ENCODE measurements at places on chromosomes 2 and 18.

DNA sequence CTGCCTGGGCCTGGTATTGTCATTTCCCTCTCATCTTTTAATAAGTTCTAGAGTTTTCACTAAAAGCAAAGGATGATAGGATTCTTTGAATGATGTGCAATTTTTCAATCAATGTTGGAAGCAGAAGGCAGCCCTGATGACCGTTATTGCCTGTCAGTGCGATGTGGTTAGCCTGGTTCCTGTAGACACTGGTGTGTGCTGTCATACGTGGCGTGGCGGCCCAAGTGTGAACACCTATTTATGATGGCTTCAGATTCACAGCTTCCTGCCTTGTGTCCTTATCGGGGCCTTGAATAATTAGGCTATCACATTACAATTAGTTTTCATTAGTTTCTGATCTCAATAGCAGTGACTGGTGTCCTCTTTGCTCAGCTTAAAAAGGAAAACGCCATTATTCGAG, 218.5 kb downstream of the TPGS2 start:
- DNase-seq: no peak

DNA sequence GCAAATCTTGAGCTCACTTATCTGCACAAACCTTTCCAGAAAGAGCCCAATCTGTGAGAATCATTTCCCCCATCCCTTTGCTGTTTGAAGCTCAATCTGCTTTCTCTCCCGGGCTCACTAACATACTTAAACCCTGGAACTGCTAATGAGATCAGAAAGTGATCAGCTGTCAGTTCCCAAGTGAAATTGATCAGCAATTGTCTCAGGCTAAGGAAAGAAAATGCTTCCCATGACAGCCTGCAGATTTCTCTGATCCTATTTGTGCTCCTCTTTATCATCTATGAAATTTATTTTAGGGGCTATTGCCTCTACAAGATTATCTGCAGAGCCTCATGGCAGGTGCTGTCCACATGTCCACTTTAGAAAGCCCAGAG, 239.0 kb upstream of the CXCR4 start:
- DNase-seq: no peak

DNA sequence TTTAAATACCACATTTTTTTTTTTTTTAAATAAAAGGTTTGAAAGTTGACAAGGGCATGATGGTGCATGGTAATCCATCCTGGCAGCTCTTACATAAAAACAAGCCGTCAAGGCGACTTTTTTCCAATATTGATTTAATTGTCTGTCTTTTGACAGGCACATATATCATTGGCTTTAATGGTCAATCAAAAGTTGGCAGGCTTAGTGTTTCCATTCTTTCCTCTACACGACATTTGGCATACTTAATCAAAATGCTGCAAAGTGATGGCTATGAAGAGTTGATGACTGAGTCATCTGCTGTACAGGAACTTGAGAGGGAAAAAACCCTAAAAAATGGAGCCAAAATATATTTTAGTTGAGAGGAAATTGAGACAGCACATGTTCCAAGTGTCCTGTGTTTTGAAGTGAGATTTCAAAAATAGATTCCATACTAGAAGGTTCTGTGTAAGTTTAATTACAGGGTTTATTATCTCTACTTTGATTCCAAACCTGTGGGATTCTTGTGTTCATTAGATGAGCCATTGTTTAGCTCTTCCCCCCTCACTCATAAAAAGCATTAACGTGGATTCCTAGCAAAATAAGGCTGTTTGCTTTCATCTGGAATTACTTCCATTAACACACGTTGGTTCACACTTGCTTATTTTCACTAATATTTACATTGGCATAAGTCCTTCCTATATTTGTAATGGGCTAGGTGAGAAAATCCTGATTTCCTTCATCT, 3.2 kb downstream of the TSHZ1 start:
- no peak for DNase-seq

DNA sequence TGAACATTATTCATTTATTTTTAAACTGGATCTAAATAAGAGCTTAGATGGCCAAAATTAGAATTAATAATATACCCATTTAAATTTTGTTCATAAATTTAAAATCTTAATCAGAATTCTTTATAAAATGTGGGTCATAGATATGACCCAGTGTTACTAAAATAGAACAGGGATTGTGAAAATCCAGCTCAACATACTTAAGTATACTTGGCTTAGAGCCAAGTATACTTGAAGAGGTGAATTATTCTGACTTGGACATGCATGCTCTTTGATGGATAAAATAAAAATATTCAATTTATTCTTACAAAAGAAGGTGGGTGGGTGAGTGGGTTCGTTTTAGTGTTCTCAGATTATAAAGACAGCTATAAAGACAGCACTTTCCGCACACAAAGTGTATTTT, 70.7 kb downstream of the SPOPL start:
- no peak for DNase-seq

DNA sequence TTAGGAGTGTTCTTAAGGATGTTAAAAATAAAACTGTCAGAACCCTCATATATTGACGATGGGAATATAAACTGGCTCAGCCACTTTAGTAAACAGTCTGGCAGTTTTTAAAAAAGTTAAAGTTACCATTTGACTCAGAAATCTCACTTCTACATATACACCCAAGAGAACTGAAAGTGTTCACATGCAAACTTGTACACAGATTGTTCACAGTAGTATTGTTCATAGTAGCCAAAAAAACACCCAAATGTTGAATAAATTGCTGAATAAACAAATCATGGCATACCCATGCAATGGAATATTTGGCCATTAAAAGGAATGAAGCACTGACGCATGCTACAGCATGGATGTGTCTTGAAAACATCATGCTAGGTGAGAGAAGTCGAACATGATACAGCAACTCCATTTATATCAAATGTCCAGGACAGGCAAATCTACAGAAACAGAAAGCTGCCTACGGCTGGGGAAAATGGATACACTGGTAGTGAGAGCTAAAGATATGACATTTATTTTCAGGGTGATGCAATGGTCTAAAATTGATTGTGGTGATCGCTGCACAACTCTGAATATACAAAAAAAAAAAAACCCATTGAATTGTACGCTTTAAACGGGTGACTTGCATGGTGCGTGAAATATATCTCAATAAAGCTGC, 10.1 kb downstream of the RPL31 start:
- DNase-seq: no peak

DNA sequence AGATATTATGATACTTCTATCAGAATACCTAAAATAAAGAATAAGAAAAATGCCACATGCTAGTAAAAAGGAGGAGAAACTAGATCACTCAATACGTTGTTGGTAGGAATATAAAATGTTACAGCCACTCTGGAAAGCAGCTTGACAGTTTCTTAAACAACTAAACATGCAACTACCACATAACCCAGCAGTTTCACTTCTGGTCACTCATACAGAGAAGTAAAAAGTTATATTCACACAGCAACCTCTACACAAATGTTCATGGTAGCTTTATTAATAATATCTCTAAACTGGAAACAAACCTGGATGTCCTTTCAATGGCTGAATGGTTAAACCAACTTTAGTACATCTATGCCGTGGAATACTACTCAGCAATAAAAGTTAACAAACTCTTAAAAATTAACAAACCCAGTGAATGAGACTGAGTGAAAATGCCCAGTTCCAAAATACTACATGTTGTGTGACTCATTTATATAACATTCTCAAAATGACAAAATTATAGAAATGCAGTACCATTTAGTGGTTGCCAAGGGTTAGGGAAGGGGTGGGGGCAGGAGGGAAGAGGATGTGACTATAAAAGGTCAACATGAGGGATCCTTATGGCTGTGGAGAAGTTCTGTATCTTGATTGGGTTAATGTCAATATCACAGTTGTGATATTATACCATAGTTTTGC, 124.1 kb downstream of the MMADHC start:
- no peak for DNase-seq

DNA sequence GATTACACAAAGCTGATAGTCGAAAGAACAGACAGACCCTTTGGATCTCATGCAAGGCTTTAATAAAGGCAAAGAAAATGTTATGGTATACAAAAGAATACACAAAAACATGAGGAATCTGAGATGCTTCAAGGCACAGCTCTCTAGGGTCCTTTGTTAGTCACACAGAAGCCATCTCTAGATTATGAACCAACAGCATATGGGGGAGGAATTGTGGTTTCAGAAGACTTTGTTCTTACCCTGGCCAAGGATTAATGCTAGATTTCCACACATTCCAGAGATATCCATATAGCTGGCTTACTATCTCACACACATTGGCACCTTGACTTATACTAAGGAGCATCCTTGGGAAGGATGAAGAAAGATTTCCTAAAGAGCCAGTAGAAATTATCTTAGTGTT, 206.1 kb downstream of the GULP1 start:
- DNase-seq: no peak

DNA sequence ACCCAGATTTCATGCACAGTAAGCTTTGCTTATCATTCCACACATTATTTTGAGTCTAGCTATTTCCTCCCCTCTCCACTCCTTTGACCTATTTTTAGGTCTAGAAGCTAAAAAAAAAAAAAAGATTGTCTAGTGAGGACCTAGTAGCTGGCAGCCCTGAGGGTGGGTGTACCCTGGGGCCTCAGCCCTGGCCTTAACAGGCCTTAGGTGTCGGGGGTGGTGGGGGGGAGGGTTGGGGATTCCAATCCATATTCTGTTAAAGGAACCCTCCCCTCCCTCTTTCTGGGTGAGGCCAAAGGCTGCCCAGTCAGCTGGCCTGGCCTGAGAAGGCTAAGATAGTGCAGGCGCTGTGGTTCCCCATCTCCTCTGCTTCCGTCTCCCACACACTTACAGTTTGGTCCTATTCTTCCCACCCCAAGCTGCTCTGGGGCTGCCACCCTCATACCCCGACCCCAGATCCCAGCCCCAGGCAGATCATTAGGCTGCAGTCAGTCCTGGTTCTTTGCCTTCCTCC, 65.5 kb upstream of the HK2 start:
- DNase-seq: no peak

- DNase-seq: no peak
Measured at GRCh38 chr2:69376403-69376802, 10.6 kb downstream of the GFPT1 start.

GRCh38 chr18:24553571-24554285, 93.3 kb downstream of the HRH4 start:
- no peak for DNase-seq

GRCh38 chr18:5726011-5726410, 169.3 kb downstream of the TMEM200C start:
- no peak for DNase-seq

DNA sequence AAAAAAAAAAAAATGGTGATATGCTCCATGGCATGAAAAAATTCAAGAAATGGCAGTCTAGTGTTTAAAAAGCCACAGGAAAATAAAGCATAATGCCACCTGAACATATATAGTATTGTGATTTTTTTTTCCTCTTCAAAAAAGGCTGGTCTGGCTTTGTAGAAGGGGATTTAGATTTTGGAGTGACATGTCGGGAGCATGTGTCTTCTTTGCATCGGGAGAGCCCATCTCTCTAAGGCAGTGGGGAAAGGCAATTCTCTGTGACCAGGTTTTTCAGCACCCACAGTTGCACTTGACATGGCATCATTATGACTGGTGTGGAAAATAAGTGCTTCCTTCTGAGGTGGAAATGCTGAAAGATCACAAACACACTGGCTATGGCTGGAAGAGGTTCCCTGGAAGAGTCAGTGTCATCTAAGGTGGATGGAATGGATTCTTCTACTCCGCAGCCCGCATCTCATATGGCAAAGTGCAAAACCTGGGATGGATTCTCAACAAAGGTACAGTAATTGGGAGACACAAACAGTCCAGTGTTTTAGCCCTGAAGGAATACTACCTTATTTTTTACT, 172.5 kb downstream of the AGAP1 start:
- no peak for DNase-seq

GRCh38 chr2:50492477-50492851, 539.5 kb downstream of the NRXN1 start:
- no peak for DNase-seq

- no peak for DNase-seq
Measured at GRCh38 chr18:58046794-58047555, 2.9 kb downstream of the NEDD4L start.
